ENCODE measurements at places on chromosomes 16 and 17.

- DNase-seq, result no peak
These were observed 350.6 kb downstream of the CDH11 start for GRCh38 chr16:64771273-64771672.

DNA sequence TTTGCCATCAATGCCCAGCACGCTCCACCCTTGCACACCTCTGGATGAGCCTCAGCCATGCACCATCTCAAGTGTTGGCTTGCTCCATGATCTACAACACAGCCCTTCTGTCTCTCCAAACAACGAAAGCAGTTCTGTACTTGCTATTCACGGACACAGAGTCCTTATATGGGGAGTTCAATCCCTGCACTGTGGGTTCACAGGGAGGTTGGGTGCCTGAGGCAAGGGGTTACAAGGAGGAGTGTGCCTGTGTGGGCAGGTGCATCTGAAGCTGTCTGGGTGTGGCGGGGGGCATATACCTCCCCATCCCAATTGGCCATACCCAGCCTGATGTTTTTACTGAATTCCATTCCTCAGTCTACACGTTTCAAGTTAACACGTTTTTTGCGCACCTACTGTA lies 5.6 kb downstream of the RUNDC3A start:
- DNase-seq, result no peak

DNA sequence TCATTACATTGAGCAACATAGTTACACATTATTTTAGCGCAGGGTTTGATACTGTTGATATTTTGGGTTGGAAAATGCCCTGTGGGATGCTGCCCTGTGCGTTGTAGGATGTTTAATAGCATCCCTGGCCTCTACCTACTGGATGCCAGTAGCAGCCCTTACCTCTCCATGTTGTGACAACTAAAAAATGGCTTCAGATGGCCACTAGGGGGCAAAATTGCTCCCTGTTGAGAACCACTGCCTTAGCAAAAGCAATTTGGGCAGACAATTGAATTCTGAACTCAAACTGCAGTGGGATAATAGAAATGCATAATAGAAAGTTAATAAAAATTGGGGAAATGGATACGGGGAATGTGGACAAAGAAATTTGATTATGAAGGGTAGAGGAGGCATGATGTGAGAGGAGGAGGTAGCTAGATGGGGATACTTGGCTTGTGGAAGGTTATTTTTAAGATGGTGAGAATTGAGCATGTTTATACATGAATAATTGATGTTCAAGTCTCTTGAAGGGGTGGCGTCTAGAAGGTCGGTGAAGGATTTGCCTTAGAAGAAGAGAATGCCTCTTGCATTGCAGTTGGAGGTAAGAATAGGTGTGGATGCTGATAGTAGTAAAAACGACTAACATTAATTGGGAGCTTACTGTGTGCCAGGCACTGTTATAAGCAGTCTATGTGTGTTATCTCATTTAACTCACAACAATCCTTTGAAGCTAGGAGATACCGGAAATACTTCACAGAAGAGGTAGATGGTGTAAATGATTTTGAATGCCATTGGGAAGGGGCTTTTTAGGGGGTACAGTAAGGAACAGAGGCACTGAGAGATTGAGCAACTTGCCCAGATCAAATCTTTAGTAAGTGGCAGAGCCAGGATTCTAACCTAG lies 19.0 kb downstream of the HEATR9 start:
- DNase-seq, result peak; percentile 32

DNA sequence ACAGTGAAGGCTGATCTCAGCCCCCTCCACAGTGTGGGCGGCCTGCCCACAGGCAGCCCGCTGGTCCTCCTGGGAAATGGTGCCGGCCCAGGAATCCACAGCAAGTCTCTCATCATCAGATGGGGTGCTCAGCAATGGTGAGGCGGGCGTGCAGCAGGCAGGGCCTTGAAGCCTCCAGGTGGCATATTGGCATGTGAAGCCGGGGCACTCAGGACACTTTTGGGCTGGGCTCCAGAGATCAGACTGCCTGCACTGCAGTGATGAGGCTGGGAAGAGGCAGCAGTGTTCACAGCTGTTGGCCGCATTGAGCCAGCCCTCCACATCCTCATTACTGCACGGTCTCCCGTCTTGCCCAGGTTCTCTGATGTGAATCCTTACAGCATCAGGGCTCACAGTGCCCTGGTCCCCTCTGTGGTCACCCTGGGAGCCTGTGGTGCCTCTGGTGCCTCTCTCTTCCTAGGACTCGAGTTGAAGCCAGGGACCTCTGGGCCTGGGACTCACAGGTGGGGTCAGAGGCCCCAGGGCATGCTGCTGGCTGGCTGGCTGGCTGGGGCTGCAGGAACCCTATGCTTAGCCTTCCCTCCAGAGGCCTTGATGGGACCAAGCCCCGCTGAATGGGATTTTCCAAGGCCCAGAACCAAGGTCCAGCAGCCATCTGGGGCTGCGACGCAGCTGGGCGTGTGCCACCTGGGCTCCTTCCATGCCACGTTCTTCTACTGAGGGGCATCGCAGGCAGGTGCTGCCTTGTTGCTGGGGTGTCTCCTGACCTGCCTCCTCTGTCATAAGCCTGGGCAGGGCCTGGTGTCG lies 48.6 kb downstream of the TNFRSF13B start:
- no peak for DNase-seq

- no peak for DNase-seq
These were observed 42.6 kb downstream of the TRARG1 start for GRCh38 chr17:1322014-1322428.

DNA sequence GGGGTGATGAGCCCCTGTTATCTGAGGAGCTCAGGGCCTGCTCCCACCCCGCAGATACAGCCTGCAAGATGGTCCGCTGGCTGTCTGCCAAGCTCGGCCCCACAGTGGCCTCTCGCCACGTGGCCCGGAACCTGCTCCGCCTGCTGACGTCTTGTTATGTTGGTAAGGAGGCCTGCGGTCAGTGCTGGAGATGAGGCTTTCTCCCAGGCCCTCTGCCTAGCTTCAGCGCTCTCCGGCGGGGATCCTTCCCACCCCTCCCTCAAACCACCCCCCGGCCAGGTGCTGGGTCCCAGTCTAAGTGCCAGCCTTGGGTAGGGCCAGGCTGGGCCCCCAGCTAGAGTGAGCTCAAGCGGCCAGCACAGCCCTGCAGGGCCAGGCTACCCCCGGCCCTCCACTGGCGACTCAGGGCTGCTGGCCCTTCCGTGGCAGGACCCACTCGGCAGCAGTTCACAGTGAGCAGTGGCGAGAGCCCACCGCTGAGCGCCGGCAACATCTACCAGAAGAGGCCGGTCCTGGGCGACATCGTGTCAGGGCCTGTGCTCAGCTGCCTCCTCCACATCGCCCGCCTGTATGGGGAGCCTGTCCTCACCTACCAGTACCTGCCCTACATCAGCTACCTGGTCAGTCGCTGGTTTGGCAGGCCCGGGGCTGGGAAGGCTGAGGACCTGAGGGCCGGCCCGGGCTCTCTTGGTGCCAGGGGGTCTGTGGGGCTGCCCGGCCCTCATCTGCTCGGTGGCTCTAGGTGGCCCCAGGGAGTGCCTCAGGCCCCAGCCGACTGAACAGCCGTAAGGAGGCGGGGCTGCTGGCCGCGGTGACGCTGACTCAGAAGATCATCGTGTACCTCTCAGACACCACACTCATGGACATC lies 6.1 kb downstream of the WDR81 start:
- DNase-seq, result no peak

- DNase-seq, result no peak
These were observed 5.5 kb downstream of the SSTR5 start for GRCh38 chr16:1077877-1078578.

DNA sequence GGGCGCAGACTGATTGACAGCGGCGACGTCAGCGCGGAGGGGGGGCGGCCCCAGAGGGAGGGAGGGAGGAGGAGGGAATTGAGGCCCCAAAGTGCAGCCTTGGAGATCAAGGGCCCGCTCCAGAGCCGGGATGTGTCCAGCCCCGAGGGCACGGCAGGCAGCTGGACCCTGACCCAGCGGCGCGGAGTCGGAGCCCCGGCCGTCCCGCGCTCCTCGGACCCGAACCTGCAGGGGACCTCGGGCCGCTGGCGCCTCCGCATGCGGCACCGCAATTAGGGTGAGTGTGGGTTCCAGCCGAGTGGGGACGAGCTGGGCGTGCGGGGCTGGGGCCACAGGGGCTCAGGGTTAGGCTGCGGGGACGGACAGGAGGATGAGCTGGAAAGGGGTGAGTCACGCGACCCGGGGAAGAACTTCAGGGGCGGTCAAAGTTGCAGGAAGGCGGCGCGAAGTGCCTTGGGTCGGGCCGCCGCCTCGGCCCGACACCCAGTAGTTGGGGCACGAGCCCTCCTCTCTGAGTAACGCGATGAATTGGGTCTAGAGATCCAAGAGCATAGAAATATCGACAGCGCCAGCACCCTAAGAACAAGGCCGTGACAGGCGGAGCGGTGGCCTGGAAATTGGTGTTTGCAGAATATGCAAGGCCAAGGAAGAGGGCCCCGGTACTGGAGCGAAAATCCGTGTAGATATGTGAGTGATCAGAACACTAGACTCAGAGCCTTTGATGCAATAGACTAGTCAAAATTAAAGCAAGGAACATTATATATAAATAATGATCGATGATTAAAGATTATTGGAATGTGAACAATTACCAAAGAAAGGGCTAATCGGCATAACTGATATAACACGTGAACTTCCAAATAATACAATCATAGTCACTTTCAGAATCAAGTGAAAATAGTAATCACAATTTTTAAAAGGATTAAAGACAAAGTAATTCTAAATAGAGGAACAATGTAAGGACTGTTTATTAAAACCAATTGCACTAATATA lies at the start of gene TBX4:
TSS of gene TBX4 (plus strand) at position 122 of the 990 bp plus-strand sequence. CDS start 4,069 bp downstream, outside the sequence.
- no peak for DNase-seq

DNA sequence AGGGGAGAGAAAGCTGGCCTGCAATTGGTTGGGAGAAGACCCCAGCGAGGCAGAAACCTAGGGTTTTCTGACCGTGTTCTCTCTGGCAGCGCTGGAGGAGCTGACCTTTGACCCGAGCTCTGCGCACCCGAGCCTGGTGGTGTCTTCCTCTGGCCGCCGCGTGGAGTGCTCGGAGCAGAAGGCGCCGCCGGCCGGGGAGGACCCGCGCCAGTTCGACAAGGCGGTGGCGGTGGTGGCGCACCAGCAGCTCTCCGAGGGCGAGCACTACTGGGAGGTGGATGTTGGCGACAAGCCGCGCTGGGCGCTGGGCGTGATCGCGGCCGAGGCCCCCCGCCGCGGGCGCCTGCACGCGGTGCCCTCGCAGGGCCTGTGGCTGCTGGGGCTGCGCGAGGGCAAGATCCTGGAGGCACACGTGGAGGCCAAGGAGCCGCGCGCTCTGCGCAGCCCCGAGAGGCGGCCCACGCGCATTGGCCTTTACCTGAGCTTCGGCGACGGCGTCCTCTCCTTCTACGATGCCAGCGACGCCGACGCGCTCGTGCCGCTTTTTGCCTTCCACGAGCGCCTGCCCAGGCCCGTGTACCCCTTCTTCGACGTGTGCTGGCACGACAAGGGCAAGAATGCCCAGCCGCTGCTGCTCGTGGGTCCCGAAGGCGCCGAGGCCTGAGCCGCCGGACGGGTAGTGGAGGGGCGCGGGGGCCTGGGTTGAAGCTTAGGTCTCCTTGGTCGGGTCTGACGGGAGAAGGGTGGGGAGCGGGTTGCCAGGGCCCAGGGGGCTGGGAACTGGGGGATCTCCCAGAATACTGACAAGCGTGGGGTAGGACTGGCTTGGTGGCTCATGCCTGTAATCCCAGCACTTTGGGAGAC lies 7.4 kb upstream of the PYDC1 start:
- no peak for DNase-seq

- no peak for DNase-seq
These were observed 89.2 kb downstream of the AMFR start for GRCh38 chr16:56336071-56336688.

GRCh38 chr16:78715106-78715505 lies 615.7 kb downstream of the WWOX start:
- DNase-seq, result no peak

GRCh38 chr16:73418691-73419090 lies 370.8 kb upstream of the ZFHX3 start:
- no peak for DNase-seq

DNA sequence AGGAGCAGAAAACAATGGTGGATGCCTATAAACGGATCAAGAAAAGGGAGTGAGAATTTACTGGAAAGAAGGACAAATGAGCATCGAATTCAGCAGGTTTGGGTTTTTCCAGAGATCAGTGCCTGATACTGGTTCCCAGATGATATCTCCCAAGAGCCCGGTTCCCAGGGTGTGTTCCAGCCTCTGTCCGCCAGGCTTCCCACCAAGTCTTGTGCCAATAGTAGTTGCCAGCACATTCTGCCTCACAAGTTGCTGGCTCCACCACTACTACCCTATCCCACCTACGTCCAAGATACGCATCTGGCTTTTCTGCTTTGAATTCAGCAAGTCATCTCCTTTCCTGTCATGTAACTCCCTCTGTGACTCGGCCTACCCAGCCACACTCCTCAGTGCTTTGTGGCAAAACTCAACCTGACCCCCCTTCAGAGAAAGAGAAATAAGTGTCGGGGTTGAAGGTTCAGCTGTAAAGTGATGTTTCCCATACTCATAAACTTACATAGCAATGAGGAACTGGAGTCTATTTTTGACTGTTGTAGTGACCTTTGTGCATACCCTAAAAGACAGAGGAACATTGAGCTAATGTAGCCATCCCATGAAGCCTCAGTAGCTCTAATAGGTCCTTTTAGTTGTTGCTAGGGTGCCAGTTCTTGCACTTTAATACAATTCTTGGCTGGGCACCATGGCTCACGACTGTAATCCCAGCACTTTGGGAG lies 277.0 kb downstream of the IRX3 start:
- DNase-seq, result no peak

- no peak for DNase-seq
These were observed 211.8 kb downstream of the ZNF423 start for GRCh38 chr16:49644145-49644463.

GRCh38 chr17:50177476-50177875 lies 11.7 kb downstream of the SGCA start:
- no peak for DNase-seq

GRCh38 chr17:75240394-75241142 lies 20.8 kb downstream of the GGA3 start:
- peak; percentile 6 for DNase-seq

- DNase-seq, result no peak
These were observed 53.4 kb downstream of the CACNG3 start for GRCh38 chr16:24309258-24310142.
